ENCODE measurements at places on chromosomes 13 and 19.

GRCh38 chr19:35879068-35879467 is 10.7 kb downstream of the APLP1 start:
- DNase-seq, result no peak

DNA sequence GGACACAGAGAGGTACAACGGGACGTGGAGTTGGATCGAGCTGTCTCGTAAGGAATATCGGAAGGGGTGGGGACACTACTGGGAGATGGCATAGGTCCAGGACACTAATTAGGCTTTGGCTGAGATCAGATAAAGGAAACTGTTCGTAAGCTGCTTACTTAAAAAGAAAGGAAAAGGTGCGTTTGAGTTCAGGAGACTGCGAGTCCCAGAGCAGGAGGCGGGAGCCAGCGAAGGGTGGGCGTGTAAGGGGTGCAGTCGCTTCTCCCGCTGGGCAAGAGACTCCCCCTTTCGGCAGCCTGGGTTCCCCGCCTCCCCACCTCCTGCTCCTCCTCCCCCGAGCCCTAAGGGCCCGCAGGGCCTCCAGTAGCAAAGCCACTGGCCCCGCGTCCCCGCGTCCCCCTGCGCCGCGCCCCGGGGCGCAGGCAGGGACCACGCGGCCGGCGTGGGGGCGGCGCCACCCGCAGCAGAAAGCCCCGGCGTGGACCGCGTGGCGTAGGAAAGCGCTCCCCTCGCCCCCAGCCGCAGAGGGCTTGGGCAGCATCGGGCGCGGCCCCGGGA is 547 bp downstream of the ABCC4 start:
- peak; percentile 17 for DNase-seq

DNA sequence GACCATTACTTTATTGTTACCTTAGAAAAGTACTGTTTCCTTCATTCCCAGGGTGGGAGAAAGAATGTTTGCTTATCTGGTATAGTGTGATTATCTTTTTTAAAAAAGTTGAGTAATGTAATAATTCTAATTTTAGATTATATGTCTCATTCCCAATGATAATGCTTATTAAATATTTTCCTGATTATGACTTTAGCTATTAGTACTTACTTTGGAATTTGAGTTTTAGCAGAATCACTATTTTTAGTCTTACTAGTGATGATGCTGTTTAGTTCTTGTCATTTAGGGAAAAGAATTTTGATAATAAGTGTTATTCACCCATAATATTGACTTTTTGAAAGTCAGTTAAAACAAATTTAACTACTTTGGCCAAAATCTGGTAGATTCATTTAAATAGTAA is 95.2 kb downstream of the FRY start:
- DNase-seq, result no peak

DNA sequence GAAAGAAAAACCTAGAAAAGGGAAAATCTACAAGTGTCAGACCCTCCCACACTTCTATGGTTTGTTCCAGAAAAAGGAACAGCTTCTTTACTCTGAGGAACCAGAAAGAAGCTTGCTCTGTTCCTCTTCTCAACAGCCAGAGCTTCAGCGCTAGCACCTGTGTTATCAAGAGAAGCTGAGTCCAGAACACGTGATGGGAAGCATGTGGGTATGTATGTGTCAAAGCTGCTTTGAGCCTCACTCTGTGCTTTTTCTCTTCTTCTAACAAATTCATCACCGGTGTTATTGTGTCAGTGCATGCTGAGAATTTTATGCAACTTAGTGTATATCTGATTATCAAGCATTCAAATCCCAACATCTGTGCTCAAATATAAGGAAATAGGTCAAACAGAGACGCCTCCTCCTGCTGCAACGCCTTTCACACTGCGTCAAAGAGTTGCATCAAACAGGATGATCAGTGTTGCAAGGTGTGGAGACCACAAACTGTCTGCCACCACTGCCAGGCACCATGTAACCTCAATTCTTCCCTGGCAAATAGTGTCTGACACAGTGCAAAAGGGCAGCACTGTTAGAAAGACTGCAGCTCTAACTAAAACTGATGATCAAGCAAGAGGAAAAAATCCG is 83.9 kb downstream of the LRRC63 start:
- peak; percentile 45 for DNase-seq

DNA sequence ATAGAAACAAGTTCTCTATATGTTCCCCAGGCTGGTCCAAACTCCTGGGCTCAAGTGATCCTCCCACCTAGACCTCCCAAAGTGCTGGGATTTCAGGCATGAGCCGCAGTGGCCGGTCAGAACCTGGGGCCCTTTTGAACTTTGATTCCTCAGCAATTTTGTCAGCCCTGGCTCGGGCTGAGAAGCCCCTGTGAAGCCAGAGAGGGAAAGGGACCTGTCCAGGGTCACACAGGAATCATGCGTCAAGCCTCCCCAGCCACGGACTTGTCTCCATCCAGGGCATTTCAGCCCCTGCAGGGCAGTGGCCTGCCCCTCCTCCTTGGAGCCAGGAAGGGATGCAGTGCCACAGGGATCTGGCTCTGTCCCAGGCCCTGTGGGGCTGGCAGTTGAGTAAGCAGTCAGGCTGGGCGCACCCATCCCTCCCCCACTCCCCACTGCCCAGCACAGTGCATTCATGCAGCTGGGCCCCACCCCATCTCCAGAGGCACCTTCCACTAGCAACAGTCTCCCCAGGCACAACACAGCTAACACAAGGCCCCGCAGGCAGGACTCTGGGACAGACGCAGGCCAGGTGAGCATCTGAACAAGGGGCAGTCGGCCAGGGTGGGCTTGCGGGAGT is at the start of gene CAPS:
CAPS (plus strand) TSS at position 516 of the 619 bp plus-strand sequence. CDS start 153 bp downstream, outside the sequence.
- DNase-seq, result no peak

DNA sequence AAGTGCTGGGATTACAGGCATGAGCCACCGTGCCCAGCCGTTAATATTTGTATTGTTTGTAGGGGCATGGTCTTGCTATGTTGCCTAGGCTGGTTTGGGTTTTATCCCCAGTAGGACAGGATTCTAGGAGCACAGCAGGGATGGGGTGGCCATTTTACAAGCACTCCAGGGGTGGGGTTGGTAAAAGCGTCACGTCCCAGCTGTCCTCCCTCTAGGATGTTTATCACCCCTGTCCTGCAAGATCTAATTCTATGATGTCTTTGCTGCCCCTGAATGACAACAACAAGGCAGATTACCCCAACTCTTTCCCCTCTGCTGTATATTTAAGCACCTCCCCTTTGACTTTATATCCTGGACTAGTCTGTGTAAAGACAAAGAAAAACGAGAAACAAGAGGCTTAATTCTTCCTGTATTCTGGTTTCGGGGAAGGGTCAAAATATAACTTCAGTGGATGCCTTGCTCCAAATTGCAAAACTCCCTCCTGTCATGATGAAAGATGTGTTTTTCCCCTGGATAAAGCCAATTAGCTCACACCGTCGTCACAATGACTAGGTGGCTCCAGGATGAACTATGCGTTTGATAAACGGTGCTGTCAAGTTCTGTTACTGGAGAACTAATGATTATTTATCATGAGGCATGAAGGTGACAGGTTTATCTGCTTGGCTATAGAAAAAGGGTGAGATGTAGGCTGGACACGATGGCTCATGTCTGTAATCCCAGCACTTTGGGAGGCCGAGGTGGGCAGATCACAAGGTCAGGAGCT is 27.8 kb upstream of the OR1M1 start:
- DNase-seq, result no peak

- DNase-seq, result no peak
Measured at GRCh38 chr13:97114651-97115050, 107.5 kb upstream of the MBNL2 start.

DNA sequence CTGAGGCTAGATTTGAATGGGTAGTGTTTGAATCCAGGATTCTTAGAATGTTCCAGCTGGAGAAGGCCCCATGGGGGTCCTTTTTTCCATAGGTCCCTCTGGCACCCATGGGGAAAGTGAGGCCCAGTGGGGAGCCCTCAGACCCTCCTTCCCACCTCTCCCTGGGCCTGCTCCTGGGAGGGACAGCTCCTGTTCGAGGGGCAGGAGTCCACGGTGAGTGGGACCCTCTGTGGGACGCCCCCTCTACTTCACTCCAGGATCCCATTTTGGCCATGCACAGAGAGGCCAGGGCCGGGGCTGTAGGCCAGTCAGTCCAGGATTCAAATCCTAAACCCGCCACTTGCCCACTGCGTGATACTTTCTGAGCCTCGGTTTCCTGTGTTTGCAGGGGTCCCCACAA is 7.6 kb downstream of the MEF2B start:
- no peak for DNase-seq

DNA sequence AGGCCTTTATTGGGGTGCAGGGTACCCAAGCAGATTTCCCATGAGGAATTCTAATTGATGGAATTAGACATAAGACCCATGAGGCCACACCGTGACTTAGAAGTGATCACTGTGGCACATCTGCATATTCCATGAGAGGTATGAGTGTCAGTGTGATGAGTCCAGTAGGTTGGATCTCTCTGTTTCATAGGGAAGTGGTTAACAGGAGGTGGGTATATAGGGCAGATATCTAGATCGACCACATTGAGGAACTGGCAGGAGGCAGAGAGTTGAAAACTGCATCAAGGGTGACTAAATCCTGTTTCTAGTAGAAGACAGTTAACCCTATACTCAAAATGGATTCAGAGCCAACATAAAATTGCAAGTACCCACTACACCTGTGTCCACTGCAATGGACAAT is 68.6 kb upstream of the MIR17HG start:
- DNase-seq, result no peak

DNA sequence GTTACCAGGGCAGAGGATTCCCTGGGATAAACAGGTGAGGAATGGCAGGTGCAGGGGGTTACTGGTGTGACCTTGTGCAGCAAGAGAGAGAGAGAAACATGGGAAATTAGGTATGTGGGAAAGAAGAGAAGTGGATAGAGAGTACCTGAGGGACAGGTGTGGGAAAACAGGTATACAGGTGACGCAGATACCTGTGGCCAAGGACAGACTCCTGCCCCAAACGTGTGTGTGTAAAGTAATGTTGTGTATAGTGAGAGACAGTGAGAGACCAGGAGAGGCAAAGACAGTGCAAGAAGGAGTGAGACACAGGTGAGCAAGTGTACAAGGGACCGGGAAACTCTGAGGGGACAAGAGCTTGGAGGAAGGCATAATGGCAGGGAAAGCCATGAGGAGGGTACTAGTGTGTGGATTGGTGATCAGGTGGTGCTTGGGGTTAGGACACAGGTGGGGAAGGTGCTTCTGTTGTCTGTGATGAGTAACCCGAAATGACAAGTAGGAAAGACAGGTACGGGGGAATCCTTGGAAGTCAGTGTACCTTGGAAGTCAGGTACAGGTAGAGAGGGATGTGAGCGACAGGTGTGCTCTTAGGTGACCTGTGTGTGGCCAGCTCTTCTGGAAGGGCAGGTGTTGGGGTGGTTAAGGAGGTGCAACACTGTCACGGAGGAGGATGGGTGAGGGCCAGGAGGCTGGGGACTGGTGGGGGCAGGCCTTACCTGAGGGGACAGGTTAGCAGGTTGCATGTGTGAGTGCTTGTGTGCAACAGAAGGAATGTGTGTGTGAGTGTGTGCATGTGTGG is 2.8 kb downstream of the ERFL start:
- no peak for DNase-seq

GRCh38 chr19:4015705-4016402 is 8.3 kb downstream of the PIAS4 start:
- DNase-seq, result no peak

DNA sequence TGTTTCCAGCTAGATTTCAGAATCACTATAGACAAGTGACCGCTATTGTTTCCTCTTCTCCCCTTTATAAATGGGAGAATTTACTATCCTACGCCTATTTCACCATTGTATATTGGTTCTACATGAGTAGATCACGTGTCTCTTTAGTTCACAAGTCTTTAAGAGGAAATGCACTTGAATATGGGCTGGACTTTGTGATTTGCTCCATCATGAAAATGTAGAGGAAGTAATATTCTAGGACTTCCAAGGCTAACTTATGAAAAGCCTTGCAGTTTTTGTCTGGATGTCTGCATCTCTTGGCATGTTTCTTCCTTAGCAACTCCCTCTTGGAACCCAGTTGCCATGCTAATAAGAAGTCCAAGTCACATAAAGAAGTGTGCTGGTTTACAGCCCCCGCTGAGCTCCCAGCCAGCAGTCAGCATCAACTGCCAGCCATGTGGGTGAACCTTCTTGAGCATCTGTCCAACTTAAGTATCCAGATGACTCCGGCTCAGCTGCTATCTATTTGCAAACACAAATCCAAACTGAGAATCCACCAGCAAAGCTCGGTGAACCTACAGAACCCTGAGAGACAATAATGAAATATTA is 4.8 kb upstream of the FBXL3 start:
- no peak for DNase-seq

GRCh38 chr19:51012661-51013190 is 6.8 kb downstream of the KLK10 start:
- DNase-seq, result no peak

DNA sequence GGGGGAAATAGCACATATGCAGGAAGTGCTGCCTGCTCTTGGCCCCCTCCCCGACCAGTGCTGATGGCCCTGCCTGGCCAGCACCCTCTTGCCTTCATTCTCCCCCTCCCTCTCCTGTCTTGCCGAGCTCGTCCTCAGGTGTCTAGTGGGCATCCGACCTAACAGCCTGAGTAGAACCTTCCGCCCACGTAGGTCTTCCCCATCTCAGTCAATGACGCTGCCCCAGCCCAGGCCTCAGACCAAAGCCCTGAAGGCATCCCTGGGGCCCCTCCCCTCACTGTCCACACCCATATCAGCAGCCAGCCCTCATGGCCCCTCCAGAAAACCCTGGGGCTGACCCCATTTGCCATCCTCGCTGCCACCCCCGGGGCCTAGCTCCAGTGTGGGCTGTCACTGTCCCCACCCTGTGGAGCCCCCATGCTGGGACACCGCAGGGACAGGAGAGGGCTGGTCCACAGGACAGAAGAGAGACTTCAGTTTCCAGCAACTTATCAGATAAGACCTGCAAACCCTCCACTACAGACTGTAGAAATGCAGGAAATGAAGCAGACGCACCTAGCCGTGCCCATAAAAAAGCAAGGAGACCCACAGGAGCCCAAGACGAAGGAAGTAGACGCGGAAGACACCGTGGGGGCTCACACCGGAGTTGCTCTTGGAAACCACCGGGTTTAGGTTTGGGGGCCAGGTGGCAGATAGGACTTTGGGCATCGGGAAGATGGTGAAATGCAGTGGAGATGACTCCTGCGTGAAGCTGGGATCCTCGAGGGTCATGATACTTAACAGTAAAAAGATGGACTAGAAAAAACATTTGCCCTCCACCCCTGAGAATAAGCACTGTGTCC is 38.3 kb downstream of the AP1M1 start:
- DNase-seq, result no peak
